ENCODE measurements at places on chromosomes 1 and 21. TPM values are rescaled to one million over a fixed set of nuclear protein-coding genes. Genes with fewer than 3 reads are reported as not detected.

The RPE65 gene
- not detected for total RNA-seq

The CYP2J2 gene
- total RNA-seq = not detected

The TMEM269 gene
- 0.12 TPM for total RNA-seq

The OR14K1 gene
- total RNA-seq = not detected

The FCER1G gene
- total RNA-seq = 0.23 TPM

The OR2L3 gene
- not detected for total RNA-seq

The CD247 gene
- not detected for total RNA-seq

The FCGR1A gene
- not detected for total RNA-seq

The ELAPOR1 gene
- total RNA-seq = 0.23 TPM

The RWDD3 gene
- total RNA-seq = 9.8 TPM

The ETV3L gene
- not detected for total RNA-seq

The GCLM gene
- 5.4 TPM for total RNA-seq

The SESN2 gene
- 18.4 TPM for total RNA-seq

The PRAMEF6 gene
- not detected for total RNA-seq

The MATN1 gene
- 0.23 TPM for total RNA-seq

The DNAJC28 gene
- 1.4 TPM for total RNA-seq

The TDRD10 gene
- not detected for total RNA-seq

The HSF2BP gene
- total RNA-seq = not detected

All from smooth muscle cell of the coronary artery (primary cell).